Memory B cell (primary cell): ENCODE measurements at places on chromosomes 2 and 18.

DNA sequence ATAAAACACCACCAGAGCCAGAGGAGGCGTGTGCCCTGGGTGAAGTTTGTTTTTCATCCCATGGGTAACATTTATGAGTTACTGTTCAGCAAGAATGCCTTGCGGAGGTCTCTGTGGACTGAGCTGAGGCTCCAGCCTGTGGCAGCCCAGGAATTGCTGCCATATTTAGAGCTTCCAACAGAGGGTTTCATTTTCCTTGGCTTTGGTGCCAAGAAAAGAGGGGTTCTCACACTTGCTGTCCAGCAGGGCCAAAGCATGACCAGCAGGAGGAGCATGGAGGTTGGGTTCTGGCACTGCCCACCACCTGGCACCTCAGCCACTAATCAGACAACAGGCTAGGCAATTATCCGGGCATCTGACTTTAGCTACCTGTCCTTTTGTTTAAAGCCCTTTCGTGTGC is 36.7 kb downstream of the EPAS1 start:
- no peak for DNase-seq

DNA sequence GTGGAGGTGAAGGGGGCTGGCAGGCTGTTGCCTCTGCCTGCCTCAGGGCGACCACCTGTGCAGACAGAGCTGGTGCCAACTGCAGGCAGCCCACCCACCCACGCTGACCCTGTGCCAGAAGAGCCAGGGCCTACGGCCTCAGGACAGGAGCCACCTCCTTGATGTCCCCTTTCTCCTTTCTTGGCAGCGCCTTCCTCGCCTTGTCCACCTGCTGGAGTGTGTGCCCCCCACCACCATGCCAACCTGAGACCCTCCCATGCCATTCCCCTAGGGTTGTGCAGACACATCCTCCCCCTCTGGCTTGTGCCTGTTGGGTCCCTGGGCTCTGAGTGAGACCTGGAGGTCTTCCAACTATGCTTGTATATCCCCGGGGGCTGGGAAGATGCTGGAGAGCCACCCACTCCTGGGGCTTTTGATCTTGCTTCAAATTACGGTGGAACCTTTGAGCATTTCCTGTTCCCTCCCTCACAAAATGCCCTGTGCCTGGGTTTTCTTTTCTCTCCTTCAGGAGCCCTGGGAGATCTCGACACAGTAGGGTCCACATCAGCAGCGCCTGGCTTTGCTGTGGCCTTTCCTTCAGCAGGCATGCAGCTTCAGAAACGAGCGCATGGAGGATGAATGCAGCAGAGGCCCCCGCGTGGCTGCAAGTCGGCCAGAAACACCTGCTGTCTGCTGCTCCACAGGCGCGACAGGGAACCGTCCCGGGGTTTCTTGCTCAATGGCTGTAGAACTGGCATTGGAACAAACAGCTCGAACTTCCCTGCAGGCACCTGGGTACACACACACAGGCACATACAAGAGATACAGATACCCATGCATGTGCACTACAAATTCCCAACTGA is 65.9 kb upstream of the SH3RF3 start:
- no peak for DNase-seq

GRCh38 chr2:27920148-27920885 is 29.8 kb downstream of the BABAM2 start:
- no peak for DNase-seq

DNA sequence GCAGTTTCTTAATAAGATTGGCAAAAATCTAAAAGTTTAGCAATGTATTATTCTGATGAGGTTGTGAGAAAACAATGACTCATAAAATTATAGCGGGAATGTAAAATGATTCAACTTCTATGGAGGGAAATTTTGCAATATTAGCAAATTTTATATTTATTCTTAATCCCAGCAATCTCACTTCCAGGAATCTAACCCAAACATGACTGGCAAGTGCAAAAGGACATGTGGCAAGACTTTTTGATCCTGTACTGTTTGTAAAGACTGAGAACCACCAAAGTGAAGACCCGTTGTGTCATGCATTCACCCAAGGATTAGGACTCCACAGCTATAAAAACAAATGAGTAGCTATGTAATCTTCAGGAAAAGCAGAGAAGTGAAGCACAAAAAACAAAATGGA is 234.8 kb upstream of the KYNU start:
- DNase-seq = no peak

GRCh38 chr2:43563679-43564078 is 32.2 kb downstream of the THADA start:
- DNase-seq = no peak
